Hepatic stellate cell (primary cell): ENCODE measurements at places on chromosomes 13 and 19.

DNA sequence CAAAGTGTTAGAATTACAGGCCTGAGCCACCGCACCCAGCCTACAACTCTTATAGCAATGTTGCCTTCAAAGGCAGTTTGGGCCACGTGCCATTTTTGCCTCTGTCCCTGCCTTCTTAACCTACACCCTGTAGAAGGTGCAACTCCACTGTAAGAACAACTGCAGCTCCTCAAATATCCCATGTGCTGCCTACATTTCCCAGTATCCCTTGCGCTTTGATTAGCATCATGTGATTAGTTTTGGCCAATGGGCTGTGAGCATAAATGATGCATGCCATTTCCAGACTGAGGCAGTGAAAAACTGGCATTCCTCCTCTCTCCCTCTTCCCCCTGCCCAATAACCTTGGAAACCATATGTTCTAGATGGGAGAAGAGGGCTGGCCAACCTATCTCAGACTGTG lies 75.2 kb upstream of the MRI1 start:
- DNase-seq, result peak; percentile 27

DNA sequence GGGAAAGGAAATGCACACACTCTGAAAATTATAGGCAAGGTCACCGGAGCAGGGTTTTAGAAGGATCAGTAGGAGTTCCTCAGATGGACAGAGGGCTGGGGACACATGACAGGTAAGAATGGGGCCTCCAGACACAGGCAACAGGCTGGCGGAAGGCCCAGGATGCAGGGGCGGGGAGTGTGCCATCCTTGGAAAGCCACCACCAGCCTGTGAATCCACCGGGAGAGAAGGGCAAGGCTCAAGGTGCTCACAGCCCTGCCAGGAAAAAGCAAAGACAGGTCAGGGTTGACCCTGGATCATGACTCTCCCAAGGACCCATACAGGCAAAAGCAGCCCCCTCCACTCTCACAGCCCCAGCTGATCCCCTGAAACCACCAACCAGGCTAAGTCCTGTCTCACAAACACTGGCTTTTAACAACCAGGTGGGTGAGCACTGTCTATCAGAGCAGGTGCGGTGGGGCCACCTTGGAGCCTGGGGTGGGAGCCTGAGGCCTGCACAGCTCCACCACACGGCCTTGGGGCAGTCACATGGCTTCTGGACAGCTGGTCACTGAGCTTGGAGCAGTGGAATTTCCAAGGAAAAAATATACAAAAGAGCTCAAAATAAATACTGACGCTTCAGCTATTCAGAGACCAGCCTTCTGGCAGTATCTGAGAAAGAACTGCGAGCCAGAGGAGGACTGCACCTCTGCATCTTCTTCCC lies 35.2 kb upstream of the ISYNA1 start:
- peak; percentile 76 for DNase-seq

DNA sequence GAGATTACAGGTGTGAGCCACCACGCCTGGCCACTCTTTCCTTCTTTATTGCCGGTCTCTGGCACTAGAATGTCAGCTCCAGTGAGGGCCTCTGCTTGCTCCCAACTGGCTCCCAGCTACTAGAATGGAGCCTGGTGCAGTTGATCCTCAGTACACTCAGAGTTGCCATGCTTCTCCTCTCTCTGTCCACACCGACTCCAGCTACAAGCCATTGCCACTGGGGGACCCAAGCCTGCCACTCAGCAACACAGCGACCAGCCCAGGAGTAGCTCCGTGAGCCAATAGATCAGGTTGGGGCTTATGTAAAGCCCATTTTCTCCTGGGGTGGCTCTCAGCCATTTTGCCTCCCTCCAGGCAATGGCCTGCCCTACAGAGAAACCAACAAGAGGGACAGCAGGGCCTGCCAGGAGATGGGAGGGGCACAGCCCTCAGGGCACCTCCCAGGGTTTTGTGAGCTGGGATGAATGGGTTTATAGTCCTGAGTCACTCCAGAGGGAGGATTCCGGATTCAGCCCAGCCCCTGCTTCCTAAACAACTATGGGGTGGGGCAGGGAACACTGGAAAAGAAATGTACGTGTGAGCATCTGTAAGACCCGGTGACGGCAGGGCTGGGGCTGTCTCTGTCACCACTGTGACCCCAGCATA lies 36.5 kb downstream of the OPA3 start:
- no peak for DNase-seq

DNA sequence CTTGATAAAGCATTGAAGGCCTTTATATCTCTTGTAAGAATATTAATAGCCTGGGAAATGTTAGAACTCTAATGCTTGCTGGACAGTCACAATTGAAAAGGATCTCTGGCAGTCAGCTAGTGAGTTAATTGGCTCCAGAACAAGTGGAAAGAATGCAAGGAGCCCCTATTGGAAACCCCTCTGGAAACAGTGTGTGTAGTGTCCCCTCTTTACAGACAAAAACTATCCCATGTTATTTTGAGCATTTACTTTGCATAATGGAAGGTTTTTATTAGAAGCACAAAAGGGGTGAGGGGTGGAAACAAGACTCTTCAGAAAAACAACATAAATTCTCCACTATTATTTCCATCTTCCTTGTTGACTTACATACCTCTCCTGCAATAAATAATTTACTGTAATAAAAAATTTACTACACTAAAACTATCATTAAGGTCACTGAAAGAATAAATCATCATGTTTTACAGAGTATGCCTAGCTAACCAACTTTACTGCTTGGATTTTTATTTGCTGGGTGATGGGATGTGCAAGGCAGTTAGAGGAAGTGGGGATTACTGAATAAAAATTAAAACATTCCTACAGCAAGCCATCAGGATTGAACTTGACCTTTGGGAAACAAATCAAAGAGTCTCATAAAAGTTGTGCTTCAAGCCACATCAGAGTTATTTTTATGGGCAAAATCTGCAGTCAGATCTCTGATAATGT lies 610.4 kb downstream of the TBC1D4 start:
- no peak for DNase-seq

DNA sequence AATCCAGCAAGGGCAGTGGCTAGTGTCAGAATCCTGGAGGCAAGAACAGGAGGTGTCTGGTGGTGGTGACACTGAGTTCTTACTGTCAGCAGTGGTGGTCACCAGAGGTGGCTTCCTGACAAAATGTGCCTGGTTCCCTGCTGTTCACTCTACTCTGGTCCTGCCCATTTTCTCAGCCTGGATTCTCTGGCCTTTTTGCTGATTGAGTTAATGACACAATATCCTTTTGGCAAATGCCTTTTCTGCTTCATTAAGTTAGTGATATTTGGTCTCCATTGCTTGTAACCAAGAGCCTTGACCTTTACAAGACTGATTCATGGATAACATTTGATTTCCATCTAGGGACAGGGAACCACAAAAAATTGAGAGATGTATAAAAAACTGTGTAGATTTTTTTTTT lies 51.1 kb downstream of the RFC3 start:
- no peak for DNase-seq

GRCh38 chr19:3532154-3532786 lies 6.7 kb upstream of the TEKTIP1 start:
- no peak for DNase-seq

DNA sequence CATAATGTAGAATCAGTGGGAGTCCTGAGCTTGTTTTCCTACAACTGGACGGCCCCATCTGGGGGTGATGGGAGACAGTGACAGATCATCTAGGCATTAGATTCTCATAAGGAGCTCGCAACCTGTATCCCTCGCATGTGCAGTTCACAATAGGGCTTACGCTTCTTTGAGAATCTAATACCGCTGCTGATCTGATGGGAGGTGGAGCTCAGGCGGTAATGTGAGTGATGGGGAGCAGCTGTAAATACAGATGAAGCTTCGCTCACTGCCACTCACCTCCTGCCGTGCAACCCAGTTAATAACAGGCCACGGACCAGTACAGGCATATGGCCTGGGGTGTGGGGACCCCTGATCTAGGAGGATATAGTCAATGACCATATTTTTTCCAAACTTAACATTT lies 38.8 kb downstream of the RCBTB1 start:
- no peak for DNase-seq

DNA sequence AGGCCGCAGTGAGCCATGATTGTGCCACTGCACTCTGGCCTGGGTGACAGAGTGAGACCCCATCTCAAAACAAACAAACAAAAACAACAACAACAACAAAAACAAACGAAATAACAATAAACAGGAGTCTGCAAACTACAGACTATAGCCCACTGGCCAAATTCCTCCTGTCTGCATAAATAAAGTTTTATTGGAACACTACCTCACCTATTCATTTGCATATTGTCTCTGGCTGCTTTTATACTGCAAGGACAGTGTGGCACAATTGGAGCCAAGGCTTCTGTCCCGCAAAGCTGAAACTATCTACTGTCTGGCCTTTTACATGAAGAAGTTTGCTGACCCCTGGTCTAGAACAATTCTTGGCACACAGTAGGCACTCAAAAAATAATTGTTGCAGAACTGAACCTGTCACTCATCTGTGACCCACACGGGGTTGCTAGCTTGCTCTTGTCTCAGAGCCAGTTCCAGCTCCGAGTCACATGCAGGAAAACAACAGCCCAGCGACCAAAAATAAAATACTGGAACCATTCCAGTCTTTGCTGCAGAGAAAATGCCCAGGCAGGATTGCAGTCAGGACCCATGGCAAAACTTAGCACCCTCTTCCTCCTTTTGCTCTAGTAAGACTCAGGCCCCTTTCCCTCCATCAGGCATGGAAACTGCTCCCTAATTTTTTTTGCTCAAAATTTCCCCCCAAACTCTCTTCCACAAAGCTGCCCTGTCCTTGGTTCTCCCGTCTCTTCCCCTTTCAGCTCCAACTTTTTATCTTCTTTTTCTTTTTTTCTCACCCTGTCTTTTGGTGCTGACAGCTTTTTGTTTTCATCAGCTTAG lies 4.8 kb upstream of the MYH14 start:
- DNase-seq, result no peak

GRCh38 chr19:40589591-40590429 lies 11.4 kb upstream of the LTBP4 start:
- no peak for DNase-seq

DNA sequence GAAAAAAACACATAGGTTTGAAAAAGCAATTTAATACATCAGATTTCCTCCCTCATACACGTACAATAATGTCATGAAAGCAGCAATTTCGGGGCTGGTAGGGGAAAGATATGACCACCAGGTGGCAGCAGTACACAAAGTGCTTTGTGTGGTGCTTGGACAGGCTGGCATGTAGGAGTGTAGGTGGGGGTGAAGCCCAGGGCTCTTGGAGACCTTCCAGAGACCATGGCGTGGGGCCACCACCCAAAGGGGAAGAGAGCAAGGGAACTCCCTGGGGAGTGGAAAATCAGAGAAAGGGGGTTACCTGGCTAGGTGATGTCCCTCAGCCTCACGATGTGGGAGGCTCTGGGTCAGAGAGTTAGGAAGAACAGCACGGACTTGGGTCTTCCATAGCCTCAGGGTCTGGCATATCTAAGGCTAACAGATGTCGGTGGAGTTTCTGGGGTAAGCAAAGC lies 11.8 kb upstream of the CCNA1 start:
- peak; percentile 64 for DNase-seq

DNA sequence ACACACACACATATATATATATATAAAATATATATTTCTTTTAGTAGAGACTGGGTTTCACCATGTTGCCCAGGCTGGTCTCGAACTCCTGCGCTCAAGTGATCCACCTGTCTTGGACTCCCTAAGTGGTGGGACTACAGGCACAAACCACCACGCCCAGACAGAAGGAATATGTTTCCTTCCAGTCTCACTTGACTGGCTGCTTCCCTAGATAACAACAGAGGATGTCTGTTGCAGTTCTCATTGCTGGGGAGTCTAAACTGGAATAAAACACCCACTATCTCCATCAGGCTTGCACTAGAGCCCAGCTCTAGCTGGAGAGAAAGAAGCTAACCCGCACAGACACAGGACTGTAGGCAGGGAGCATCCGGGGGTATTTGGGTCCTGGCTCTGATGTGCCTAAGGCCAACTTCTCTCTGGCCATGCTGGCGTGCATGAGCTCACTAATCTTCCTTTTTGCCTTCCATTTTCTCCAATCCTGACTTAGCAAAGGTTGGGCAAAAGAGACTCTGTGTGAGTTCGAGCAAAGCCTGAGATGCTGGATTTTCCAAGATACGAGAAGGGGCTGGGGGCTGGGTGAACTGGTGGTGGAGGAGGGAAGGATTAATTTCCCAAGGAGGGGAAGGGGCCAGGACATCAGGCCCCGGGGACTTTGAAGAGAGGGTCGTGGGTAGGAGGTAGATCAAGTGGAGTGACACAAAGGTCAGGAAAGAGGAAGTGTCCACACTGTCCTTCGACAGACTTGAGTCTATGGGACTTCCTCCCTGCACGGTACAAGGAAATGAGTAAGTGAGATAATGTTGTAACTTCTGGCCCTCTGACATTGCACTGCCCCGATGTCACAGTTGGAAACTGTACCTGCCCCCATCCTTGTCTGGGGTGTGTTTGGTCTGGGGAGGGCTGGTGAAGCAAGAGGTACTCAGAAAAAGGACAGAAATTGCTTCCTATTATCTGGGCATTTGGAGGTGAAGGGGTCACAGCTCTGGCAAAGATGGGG lies 22.5 kb upstream of the ALOX5AP start:
- DNase-seq, result no peak

- DNase-seq, result no peak
Measured at GRCh38 chr13:29418026-29418425, 177.5 kb downstream of the SLC7A1 start.

- DNase-seq, result peak; percentile 6
Measured at GRCh38 chr13:103883164-103883563, 816.9 kb upstream of the SLC10A2 start.
